Posterior cingulate gyrus (tissue), 11 donors: ENCODE measurements at places on chromosomes 6 and 20.

DNA sequence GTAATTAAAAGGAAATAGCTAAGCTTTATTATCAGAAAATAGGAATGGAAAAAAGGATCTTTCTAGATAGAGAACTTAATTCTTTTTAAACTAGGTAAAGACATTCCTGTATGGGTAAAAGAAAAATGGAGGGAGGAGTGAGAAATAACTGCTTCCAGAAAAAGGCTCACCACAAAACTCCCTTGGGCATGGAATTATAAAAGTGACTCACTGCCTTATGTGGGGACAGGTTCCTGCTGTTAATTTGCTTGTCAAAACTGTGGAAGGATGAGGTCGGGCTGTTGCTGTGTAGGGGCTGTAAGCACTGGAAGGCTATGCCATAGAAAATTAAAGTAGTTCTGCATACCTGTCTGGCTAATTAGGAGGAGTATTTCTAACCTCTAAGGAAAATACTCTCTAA lies 158.7 kb downstream of the UBE3D start:
- no peak for DNase-seq

DNA sequence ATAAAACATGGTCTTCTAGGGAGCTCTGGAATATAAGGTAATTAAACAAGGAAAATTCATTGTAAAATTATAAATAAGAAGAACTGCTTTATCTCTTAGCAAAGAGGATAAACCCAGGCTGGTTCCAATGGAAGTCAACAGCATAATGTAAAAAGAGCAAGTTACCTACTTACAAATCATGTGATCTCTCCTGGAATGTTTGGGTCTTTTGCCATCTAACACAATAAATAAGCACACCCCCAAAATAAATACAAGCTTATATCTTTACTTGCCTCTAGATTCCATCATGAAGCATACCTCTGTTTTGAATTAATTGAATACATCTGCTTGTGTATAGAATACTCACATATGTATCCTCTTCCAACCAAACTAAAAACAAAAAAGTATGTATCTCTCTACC lies 2.5 kb upstream of the PHACTR1 start:
- no peak for DNase-seq

DNA sequence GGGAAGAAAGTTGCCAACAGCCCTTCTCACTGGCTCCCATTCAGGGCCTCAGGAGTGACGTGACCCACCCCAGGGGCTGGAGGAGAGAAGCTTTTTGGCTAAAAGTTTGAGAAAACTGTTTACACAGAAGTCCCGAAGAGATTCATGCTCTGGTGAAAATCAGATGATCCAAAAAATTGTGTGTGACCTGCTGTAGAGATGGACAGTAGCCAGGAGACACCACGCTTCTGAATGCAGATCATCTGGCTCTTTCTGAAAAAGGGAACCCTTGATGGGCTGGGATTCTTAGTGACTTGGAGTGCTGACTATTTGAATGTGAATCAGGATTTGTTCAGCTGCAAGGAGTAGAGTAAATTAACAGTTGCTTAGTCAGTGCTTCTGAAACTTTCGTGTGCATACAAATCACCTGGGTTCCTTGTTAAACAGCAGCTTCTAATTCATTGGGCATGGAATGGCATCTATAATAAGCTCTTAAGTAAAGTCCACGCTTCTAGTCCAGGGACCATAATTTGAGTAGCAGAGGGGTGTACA lies 265.1 kb downstream of the PREX1 start:
- no peak for DNase-seq

DNA sequence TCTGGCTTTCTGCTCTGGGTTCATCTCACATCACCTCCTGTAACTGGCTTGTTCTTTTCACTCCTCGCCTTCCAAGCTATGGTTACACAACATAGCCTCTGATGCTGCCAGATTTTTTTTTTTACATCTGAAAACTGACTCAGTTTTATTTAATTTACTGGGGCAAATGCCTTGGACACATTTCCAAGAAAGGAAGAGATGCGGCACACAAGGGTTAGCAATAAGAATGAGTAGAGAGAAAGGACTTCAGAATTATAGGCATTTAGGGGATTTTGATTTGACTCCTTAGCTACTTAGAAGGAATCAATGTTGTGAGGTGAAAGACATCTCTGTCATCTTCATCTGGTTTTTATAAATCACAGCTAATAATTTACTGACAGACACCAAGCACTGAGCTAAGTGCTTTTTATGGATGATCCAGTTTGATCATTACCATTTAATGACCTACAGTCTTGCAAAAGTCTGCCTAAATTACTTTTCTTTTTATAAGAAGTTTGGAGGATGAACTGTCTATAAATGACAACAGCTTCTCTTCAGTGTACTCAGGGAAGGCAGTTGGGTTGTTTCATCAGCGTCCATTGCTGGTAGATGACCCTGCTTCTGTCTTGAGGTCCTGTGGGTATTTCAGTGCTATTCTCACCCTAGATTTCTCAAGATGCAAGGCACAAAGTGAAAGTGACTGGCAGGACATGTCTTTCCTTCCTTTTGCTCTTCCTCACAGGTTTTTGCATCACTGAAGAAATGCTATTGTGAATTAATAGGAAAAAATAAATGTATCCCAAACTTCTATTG lies 31.1 kb downstream of the LAMA4 start:
- DNase-seq = no peak

GRCh38 chr6:34374508-34374907 lies 18.0 kb downstream of the NUDT3 start:
- no peak for DNase-seq

DNA sequence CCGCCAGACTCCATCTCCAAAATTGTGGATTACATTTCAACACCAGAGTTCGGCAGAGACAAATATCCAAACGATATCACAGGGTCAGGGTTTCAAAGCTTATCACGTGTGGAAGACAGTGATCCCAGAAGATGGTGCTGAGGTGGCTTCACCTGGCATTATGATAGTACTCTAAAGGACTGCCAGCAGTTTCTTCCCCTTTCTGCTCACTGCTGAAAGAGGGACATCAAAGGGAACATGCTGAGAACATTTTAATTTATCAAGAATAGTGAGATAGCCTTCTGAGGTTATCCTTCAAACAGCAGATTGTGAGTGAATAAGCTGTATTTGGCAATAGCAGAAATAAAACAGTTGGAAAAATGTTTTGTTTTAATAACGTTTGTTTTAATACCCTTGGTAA lies 79.7 kb downstream of the FIG4 start:
- no peak for DNase-seq

- no peak for DNase-seq
Observed at GRCh38 chr6:165298875-165299274, 10.5 kb downstream of the C6orf118 start.

GRCh38 chr6:117561128-117561527 lies 41.2 kb downstream of the GOPC start:
- no peak for DNase-seq

- no peak for DNase-seq
Observed at GRCh38 chr6:2545383-2546038, 205.2 kb downstream of the MYLK4 start.

DNA sequence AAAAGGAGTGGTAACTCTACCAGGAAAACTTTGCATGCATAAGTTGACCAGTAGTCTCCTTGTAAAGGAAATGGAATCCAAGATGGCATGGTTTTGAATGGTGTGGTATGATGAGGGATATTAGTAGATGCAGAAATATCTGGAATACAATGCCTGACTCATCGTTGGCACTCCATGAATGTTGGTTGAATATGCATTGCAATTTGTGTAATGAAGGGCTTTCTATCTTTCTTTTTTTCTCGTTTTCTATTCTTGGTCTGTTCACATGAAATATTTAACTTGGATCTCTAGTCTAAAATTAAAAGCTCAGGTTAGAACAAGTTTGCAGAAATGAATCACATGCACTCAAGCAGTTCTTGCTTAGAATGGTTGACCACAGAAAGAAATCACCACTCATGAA lies 277.3 kb upstream of the PRND start:
- no peak for DNase-seq

DNA sequence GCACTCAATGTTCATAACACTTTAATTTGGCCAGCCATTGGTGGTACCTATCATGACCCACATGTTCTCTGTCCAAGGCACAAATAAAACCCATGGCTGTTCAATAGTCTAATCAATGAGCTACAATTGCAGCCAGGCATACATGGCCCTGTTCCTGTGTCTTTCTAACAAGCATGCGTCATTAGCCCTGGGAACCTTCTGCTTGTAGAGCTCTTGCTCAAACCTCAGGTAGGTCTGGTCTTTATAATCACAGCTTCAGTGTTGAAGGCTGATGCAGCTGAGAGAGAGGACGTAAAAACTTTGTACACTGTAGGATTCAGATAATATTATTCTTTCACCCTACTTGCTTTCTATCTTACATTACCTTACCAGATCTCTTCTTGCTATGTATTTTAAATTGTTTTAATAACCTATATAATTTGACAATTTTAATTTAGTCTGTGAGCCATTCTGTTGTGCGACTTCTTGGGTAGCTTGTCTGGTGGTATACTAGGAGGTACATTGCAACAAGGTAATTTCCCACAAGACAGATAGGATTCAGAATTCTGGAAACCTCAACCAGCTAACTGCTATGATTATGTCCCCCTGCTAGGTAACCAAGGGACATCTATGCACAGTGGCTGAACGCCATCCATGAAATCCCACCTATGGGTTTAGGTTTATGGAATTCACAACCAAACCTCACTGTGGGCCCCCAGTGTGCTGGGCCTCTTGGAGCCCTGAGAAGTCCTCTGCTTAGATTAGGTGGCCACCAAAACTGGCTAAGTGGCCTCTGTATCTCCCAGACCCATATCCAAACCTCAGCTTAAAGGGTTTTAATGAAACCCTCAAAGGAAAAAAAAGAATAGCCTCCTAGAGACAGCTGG lies 55.4 kb upstream of the RIPOR2 start:
- no peak for DNase-seq

DNA sequence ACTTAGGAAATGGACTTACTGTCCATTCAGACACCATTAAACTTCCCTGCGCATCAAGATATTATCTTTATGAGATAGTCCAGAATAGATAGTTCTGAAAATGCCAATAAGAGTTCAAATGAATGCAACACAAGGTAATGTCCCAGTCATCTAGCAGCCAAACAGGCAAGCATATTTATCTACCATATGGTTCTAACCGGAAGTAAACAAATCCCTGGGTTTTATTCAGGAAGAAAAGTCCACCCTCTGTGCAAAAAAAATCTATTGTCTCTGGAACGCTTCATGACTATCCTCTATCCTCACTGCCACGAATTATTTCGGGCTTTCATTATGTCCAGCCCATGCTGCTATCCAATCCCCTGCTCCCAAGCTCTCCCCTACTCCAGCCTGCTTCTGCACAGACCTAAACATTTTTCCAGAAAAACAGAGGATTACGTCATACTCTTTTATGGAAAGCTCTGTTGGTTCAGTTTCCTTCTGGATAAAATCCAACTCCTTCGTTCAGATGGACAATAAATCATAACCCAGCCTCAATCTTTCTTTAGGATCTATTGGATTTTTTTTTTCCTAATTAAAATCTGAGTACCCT lies 11.4 kb downstream of the PPIL6 start:
- no peak for DNase-seq

DNA sequence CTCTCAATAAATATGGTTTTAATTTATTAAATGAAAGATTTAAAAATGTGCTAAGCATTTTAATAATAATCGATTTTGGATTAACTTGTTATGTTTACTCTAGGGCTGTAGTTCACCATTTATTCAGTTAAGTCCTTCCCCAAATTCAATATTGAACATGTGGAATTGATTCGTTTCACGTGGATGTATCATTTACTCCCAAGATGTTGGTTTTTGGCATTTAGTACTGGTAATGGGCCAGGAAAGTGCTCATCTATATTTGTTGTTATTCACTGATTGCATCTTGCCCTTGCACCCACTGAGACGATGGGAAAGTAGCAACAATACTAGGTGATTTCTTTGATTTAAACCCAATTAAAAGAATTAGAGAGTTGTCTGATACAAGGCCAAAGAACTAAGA lies 97.1 kb downstream of the ESR1 start:
- DNase-seq = no peak

DNA sequence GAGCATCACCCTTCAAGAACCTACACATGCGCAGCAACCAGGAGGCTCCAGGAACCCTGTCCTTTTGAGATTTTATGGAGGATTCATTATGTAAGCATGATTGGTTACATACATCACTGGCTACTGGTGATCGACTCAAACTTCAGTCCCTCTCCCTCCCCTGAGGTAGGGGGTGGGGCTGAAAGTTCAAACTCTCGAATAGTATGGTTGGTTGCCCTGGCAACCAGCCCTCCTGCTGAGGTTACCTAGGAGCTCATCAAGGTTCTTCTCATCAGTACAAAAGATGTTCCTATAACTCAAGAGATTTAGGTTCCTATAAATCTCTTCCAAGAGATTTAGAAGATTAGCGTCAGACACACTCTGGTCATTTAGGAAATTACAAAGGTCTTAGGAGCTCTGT lies 21.9 kb upstream of the ZSCAN9 start:
- no peak for DNase-seq

DNA sequence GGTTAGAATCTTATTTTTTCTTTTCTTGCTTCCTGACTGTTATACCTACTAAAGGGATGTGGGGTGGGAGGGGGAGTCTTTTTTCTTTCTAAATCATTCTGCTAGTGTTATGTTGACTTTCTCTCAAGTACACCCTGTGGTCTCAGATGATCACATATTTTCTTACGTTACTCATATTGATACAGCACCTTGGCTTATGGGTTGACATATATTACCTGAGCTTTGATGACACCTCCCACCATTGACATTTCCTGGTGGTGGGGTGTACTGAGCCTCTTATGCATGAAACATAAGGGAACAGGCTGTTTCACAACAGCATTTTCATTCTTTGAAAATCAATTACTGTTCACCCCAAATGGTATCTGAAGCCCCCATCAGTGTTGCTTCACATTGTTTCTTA lies 169.8 kb downstream of the MMS22L start:
- no peak for DNase-seq

- DNase-seq = no peak
Observed at GRCh38 chr6:63352069-63352543, 32.3 kb upstream of the LGSN start.

DNA sequence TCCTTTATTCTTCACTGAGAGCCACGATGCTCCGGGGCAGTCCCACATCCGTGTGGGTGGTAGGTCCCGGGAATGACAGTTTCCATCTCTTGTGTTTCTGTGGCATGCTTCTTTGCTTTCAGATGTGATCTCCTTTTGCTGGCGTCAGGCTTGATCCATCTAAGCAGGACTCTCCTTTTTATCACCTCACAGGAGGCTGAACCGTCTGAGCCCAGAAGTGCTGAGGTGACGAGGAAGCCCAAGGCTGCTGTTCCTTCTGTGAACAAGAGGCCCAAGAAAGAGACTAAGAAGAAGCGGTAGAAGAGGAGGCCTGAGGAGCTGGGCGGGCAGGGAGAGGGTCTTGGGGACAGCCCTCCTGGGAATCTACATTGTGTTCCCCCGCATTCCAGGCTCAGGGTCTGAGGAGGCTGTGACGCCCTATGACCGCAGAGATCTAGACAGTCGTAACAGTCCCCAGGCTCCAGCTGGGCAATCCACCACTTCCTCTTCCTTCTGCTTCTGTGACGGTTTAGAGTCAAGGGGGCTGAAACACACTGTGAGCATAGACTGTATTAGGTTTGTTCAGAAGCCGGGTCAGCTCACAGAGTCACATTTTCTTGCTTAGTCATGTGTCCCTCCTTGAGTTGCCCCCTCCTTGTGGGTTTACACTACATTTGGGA lies 26.8 kb downstream of the MANBAL start:
- DNase-seq = no peak
